Calu3 (cell line): ENCODE measurements at places on chromosomes 5 and 9. TPM values are rescaled to one million over a fixed set of nuclear protein-coding genes. Genes with fewer than 3 reads are reported as not detected.

GRCh38 chr9:116362493-116362892 lies 208.9 kb downstream of the PAPPA start:
- no peak for DNase-seq

DNA sequence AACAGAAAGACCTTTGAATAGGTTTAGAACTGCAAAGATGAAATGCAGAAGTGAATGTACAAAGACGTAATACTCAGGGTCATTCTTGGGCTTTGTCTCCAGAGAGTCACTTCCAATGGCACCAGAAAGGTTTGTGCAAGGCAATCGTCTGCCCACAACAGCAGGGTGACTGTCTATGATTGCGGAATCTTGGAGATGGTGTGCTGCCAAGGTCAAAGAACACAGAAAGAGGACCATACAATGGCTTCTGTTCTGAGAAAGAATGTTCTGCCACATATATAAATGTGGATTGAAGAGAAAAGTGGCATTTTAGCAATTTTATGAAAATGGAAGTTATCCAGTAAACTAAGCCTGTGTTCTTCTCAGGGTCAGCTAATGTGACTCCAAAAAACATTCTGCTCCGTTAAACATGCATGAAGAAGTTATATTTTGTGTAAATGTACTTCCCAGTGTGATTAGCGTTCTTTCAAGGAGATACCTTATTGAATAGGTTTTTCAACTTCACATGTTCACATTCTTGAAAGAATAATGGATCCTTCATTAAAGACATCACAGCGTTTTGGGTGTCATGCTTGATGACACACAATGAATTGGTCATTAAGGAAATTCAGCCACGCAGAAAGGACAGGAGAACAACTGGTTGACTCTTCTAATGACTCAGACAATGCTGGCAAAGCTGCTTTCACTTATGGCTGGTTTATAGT lies 73.4 kb upstream of the CDH6 start:
- no peak for DNase-seq

- peak; percentile 97 for DNase-seq
Observed at GRCh38 chr5:149345147-149345891, at the start of gene GRPEL2. Gene GRPEL2, plus strand, starts transcription at chr5:149345499. Its CDS starts 41 bp downstream, at chr5:149345540.

DNA sequence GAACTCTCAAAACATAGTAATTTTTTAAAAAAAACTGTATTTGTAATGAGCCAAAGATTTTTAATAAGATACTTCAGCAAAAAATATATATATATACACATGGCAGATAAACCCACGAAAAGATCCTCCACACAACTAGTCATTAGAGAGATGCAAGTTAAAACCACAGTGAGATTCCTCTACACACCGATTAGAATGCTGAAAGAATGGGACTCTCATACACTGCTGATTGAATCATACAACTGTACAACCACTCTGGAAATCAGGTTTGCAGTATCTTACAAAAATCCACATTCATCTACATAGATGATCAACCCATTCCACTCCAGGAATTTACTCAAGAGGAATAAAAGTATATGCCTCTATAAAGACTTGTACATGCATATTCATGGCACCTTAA lies 43.7 kb downstream of the RASEF start:
- DNase-seq = no peak

DNA sequence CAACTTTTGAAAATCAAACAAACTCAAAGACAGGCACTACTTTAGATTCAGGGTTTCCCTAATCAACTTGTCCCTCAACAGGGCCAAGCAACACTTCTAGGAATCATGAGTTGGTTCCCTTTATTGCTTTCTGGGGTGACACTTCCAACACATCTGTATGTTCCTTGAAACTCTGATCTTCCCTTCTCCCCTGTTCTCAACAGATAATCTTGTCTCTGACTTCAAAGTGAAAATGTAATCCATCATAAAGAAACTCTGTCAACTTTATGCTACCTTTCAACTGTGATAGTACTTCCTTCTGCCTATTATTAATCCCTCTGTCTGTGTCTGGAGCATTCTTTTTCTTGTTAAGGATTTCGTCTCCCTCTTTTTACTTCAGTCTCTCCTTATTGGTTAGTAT lies 250.1 kb upstream of the MEF2C start:
- no peak for DNase-seq

GRCh38 chr9:90021216-90021906 lies 416.5 kb downstream of the GADD45G start:
- DNase-seq = no peak

DNA sequence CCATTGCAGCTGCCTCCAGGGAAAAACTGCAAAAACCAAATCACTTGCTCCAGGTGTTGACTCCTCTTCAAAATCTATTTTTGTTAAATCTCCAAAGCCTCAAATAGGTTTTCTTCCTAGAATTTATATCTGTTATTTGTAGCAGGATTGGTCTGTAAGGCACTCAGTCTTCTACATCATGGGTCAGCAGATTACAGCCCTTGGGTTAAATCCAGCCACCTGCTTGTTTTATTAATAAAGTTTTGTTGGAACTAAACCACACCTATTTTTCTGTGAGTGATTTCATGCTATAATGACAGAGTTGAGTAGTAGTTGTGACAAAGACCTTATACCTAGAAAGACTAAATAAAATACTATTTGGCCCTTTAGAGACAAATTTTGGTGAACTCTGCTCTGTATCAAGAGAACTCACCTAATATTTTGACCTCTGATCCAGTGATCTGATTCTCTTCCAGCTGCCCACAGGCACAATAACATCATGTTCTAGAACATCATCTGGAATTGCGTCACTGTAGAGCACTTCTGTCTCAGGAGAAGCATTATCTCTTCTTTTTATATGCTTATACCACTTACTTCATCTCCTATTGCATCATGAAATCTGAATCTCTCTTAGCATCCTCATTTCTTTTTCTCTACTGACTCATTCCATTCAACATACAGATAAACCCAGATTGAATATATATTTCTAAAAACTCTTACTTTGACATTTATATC lies 130.1 kb downstream of the RPS23 start:
- no peak for DNase-seq

DNA sequence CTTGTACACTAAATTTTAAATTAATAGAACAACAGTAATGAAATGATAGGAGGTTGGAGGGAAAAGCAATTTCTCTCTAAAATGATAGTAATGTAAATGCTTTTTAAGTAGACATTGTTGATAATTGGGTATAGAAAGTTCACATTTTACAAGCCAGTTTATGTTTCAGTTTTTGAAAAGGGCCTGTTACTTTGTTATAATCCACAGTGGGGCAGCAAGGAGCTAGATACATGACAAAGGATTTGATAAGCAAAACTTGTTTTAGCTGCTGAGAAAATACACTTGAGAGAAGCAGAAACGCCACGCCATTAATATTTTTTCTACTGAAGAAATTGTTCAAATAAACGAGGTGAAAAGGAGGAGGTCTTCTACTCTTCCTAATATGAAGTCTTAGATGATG lies 30.2 kb downstream of the SREK1 start:
- no peak for DNase-seq

DNA sequence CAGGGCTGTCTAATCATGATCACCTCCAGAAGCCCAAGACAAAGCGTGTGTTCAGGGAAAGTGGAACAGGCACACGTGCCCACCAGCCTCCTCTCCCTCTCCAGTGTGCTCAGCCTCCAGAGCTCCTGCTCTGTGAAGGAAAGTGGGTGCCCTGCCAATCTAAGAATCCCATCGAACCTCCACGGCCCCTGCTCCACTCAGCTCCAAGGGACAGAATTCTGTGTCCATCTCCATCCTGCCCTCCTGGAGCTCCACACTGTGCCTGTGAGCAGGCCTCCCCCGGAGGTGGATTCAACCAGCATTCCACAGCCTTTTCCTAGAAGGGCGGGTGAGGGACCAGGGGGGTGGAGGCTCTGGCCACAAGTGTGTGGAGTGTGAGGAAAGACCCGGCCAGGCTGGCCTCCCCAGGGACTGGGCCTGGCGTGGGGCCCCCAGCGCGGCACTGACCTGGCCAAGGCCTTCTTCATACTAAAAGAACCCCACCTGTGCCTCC lies 6.0 kb downstream of the EEIG1 start:
- DNase-seq = no peak

- no peak for DNase-seq
Observed at GRCh38 chr5:87116825-87117512, 150.7 kb upstream of the RASA1 start.

DNA sequence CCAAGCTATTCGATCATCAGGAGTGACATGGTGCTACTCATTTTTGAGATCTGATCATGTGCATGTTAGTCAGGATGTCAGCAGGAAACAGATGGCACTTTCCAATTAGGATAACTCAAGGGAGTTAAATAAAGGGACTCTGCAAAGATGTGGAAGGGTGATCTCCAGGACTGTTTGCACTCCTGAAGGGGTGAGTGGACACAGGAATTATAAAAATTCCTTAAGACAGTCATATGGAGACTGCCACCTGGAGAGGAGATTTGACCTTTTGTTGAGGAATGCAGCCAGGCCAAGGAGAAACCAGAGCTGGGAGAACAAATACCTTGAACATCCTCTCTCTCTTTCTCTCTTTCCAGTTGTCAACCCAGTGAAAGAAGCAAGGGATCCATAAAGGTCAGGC lies 189.1 kb downstream of the GABRG2 start:
- no peak for DNase-seq

GRCh38 chr9:137089232-137089947 lies 2.6 kb downstream of the MAN1B1 start:
- DNase-seq = no peak

DNA sequence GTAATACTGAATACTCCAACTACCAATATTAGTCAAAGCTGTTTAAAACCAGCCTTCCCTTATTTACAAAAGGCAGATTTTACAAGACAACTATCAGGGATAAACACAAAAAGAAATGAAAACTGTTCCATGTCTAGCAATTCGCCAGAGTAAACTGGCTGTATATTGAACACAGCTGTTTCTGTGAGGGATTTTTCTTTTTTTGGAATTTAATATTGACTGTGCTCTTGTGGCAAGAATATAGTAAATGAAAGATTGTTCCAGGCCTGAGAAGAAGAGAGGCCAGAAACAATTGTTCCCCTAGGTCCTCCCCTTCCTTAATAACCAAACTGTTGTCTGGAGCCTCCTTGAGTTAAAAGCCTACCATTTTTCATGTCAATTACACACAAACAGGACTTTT lies 188.6 kb downstream of the PDE4D start:
- no peak for DNase-seq

GABRG2 gene
- total RNA-seq = 1.4 TPM in 1 of 2 replicates, not detected in the other

PCDHB15 gene
- total RNA-seq = 1.1 and 1.4 TPM in 2 replicates

PRLR gene
- 0.59 and 1.2 TPM in 2 replicates for total RNA-seq

PTGES gene
- 6.3 and 7.4 TPM in 2 replicates for total RNA-seq

CLTB gene
- 104 and 116 TPM in 2 replicates for total RNA-seq

AGXT2 gene
- not detected in 2 replicates for total RNA-seq
